Upper lobe of left lung (tissue), 6 donors: ENCODE measurements at places on chromosomes 1 and 21.

DNA sequence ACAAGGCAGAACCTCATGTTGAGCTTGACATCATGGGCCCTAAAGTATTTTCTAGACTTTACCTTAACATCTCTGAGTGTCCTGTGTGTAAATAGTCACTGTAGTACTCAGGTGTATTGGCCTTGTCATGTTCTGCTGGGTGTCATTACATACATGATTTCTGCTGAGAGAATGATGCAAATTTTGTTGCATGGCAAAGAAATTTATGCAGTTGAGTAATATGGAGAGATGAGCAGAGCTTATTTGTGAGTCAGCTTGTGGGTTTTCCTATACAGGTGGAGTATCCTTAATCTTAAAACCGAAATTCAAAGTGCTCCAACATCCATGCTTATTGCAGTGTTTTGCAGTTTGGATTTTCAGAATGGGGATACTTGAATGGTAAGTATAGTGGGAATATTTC lies 36.6 kb downstream of the RGL1 start:
- DNase-seq = no peak

GRCh38 chr1:107740579-107740978 lies 224.4 kb downstream of the VAV3 start:
- no peak for DNase-seq

DNA sequence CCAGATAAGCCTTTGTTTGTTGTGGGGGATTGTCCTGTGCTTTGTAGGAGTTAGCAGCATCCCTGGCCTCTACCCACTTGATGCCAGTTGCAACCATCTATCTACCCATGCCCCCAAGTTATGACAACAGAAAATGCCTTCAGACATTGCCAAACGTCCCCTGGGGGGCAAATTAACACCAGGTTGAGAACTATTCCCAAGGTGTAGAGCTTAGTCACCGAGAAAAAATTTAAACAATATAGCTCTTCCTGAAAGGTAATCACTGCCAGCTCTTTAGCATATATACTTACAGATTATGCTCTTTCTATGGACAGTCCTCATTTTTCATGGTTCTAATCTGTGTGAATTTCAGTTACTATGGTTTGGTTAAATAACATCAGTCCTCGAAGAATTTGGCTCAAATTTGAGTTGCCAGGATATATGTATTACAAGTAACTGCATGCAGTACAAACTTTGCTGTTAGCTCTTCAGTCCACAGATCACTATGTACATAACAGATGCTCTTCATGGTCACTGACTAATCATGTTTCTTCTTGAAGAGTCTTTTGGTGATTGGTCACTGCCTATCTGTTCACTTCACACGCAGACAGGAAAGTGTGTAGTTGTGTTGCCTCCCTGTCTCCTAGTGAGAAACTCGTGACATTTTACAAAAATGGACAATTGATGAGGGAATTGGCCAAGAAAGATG lies 25.2 kb downstream of the MAPKAPK2 start:
- no peak for DNase-seq

DNA sequence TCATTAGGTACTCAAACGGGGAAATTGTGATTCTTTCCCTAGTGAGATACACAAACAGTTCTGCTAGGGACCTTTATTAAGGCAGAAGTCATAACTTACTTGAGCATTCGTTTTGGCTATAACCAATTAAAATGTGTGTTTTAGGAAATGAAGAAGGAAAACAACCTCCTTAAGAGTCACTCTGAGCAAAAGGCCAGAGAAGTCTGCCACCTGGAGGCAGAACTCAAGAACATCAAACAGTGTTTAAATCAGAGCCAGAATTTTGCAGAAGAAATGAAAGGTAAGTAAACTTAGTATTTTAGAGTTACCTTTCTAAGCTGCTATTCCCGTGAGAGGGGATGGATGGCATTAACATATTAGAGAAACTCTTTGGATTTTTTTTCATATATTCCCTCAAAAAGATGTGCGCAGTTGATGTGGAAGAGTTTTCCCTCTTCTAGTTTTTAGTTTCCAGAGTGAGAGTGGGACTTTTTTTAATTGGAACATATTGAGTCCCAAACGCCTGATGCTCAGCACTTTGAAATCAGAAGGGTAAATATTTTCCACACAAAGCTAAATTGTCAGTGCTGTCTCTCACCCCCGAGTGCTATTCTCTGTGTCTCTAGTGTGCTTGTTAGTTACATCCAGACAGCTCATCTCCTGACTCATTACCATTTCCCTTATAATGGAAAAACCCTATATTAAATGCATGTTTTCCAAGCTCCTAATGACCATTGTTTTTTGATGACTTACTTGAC lies 34.9 kb downstream of the CENPF start:
- no peak for DNase-seq

DNA sequence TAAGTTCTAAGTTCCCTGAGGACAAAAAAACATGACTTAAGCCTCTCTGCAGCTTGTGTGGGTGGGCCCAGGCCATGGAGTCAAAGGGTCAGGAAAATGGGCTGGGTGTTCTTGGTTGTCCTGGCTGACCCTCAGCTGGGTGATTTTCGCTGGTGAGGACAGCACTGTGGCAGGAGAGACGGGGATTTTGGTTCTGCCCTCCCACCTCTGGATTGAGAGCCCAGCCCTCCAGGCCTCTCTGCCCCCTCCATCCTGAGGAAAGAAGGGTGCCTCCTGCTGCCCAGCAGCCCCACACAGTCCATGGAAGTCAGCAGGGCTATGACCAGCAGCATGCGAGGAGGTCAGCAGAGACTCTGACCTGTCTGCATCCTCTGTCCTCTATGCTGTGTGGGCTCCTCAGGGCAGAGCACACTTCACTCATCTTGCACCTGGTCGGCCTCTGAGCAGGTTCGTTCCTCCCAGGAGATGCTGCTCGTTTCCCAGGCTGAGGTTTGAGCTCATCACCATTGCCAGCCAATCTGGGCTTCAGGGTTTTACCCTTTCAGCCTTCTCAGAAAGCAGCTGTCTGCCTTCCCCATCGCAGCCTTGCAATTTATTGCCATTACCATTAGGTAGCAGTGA lies 26.5 kb downstream of the PHGDH start:
- no peak for DNase-seq

- no peak for DNase-seq
These were observed 62.5 kb upstream of the BACH1 start for GRCh38 chr21:29236201-29236600.

DNA sequence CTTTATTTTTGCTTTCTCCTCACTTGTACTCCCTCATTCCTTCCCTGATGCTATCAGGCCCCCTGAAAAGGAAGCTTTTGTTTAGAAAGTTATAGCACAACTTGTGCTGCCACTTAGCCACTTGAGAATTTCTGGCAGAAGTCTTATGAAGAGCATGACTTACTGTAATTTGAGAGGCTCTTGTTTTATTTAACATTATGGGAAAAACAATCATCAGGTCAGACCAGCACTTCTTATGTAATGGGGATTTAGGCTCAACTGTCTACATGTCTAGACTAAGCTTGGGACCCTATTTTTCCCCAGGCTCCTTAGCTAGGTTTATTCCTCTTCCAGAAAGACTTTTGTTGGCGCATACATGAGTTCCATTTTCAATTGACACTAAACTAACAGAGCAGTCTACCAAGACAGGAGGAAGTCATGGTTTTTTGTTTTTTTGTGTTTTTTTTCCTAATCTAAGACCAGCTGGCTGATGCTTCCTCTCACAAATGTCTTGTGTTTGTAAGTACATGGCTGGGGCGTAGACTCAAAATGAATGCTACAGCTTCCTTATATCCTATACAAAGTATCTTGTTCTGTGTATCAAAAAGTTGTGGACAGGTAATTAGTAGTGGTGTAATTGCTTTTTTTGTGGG lies 31.5 kb downstream of the TNFSF4 start:
- DNase-seq = no peak

DNA sequence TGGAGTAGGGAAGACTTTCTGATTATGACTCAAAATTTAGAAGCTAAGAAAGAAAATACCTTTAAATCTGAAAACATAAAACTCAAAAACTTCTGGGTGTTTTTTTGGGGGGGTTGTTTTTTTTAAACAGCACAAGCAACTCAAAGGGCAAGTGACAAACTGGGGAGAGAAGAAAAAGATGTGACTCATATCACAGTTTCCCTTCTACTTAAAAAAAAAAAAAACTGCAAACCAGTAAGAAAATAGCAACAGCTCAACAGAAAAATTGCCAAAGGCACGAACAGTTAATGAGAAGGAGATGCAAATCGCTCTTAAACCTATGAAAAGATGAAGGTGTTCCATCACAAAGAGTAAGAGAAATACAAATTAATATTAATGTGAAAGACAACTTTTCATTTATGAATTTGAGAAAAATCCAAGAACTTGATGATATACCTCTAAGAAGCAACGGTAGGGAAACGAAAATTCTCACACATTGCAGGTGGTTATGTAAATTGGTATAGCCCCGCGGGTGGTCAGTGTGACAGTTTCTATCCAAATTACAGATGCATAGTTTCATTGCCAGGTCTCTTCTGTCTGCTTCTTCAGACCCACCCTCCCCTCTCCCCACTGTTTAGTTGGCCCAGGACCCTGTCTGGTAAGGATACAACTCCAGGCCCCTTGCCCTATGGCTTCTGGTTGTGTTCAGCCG lies 9.0 kb downstream of the IFNAR2 start:
- DNase-seq = no peak

GRCh38 chr1:46175243-46175642 lies 356 bp downstream of the TSPAN1 start:
- no peak for DNase-seq

DNA sequence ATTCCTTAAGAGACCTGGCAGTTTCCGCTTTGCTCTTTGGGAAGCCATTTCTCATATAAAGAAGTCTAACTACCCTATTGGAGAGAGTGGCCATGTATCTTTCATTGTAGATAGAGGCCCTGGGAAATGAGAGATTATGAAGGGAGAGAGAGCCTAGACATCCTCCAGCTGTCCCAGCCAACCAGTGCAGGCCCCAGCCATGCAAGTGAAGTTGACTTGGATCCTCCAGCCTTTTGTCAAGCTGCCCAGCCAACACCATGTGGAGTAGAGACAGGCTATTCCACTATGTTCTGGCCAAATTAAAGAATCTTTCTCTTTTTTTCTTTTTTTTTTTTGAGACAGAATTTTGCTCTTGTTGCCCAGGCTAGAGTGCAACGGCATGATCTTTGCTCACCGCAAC lies 7.1 kb upstream of the ANP32E start:
- DNase-seq = no peak

GRCh38 chr21:41923186-41923585 lies 30.6 kb downstream of the C2CD2 start:
- no peak for DNase-seq

DNA sequence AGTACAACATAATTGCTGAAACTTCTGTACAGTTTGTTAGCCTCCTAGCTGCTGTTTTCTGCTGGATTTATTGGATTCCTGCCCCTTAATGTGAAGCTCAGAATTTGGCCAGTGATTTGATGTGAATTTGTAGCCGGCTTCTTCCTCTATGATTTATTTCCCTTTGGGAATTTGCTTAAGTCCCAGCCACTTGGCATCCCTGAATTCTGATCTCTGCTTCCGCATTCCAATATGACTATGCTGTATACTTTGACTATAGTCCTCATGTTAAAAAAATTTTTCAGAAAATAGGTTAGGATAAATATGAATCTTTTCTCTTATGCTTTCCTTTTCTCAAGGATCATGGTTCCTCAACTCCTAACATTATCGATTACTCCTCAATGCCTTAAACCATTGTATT lies 12.4 kb upstream of the LRIF1 start:
- DNase-seq = no peak

- no peak for DNase-seq
These were observed 148.5 kb upstream of the KCNK2 start for GRCh38 chr1:214934045-214934444.

DNA sequence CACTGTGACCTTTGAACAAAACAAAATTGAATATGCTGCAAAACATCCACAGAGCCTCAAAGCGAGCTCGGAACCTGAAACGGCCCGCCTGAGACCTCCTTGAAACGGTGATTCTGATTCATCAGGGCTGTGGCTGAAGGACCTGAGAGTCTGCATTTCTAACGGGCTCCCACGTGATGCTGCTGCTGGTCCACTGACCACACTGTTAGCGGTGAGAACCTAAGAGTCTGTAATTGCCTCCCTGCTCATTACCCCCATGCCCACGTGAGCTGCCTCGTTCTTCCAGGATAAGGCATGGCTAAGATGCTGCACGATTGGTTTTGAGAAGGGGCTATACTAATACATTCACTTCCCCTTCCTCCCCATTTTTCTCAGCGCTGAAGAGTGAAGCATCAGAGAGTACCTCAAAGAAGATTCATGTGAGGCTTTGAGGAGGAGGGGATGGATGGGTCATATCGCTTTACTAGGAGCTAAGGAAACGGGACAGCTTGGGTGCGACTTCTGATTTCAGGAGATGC lies 9.7 kb downstream of the TLR5 start:
- peak; percentile 48 for DNase-seq

DNA sequence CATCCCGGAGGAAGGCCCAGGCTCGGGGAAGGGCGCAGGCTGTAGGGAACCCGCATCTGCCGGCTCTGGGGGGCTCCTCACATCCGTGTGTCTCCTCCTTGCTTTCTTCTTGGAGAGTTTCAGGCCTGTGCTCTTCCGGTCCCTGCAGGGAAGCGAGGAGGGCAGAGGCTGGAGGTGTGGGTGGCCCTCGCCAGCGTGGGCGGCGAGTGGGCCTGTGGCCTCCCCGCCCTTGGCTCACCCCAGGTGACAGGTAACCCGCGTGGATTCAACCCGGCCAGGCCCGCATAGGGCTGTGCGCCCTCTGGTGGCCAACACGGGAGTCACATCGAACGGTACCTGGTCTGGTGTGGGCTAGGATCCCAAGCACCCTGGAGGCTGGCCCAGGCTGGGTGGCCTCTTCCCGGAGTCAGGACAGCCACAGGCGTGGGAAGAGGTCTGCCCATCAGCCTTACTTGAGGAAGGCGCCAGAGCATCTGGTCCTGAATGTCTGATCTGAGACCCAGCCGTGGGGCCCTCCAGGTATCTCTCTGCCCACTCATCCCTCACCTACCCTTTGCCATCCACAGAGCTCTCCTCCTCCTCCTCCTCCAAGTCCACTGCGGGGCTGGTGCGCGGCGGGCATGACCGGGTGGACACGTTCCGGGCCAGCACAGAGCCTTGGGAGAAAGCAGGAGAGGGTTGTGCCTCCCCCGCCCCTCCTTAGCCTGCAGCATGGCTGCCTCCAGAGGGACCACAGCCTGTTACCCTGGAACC lies 9.6 kb upstream of the TNFRSF25 start:
- peak; percentile 88 for DNase-seq

DNA sequence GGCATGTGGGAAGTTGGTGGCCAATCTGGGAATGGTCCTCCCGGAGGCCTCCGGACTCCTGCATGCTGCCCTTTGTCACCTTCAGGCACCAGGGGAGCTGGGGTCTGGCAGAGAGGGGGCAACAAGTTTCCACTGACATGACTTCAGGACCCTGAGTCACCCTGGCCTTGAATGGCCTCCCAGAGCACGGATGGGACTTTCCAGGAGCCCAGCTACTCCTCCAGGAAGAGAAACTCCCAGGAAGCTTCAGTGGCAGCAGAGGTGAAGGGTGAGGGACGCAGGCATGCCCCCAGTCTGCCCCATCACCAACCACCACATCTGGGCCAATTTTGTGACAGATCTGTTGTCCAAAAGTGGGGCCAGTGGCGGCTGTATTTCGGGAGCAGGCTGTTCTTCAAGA lies 55.9 kb upstream of the WASF2 start:
- no peak for DNase-seq
